ENCODE measurements at places on chromosomes 12 and 14.

- DNase-seq, result no peak
These were observed 18.1 kb downstream of the RFC5 start for GRCh38 chr12:118034429-118035189.

DNA sequence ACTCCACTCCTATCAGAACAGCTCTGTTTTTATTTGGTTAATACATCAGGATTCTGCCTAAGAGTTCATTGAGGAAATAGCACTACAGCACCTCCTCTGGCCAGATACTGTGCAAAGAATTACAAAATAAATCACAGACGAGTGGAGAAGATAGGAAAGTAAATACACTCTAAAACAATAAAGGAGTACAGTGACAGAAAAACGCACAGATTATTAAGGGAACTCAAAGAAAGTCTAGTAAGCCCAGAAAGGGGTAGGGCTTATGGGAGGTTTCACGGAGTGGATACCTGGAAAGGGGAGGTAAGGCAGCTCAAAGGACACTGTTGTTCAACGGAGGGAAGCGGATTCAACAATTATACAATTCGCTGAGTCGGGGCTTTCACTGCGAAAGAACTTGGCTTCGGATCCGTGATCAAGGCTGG is 5.5 kb downstream of the OR10AD1 start:
- no peak for DNase-seq

- DNase-seq, result no peak
These were observed 22.4 kb downstream of the DENND5B start for GRCh38 chr12:31568498-31568897.

- DNase-seq, result no peak
These were observed 276.0 kb downstream of the ADGRD1 start for GRCh38 chr12:131229426-131230339.

DNA sequence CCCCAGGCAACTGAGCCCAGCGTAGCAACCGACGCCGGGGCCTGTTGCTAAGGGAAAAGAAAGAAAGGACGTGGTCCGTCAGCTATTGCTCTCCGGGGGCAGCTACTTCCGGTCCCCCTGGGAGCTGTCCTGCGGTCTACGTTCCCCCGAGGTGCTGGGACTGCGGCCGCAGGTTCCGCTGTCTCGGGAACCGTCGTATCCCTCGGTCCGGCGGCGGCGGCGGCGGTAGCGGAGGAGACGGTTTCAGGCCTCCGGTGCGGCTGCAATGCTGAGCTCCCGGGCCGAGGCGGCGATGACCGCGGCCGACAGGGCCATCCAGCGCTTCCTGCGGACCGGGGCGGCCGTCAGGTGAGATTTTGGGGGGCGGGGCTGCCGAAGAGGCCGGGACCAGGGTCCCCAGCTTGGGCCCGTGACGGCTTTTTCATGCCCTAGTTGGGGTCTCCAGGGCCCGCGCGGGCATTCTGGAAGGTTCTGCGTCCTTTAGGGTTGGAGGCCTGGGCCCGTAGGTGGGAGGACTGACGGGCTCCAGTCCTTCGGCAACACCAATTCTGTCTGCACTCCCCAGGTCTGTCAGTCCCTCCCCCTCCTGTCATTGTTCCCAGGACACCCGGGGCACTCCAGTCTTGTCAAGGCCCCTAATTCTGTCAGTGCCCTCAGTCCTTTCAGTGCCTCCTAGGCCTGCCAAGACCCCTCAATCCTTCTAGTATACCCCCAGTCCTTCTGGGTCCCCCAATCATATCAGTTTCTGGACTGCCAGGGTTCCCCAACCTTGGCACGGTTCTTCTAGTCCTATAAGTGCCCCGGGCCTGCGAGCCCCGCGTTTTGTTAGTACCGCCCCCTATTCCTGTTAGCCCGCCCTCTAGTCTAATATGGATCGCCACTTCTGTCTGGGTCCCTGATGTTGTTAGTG is at the start of gene USP30:
USP30 (plus strand) TSS at position 163 of the 910 bp plus-strand sequence; CDS start at position 266, 103 bp downstream.
- DNase-seq, result peak; percentile 54

- DNase-seq, result no peak
These were observed 33.7 kb upstream of the PYGL start for GRCh38 chr14:50977863-50978528.

- no peak for DNase-seq
These were observed 940.8 kb downstream of the SLC6A15 start for GRCh38 chr12:83971781-83972180.

Data from forelimb muscle (tissue), 1 donor.